ENCODE measurements at places on chromosomes 2 and 18.

GRCh38 chr2:43438858-43439655, 156.8 kb downstream of the THADA start:
- DNase-seq: peak; percentile 27

DNA sequence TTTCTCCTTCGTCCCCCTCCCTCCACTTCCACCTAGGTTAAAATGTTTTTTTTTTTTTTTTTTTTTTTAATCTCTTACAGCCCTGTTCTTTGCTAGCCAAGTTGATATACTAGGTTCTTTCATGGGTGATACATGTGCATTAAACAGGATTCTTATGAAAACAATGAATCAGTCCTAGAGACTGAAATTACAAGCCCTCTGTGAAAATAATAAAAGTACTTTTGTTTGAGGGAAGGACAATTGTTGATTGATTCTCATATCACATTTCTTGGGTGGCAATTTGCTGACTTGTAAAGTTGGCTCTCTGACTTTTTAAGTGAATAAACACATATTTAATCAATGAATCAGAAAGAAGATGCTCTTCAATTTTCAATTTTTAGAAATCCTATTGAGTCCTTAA, 639.9 kb downstream of the LRP1B start:
- no peak for DNase-seq

DNA sequence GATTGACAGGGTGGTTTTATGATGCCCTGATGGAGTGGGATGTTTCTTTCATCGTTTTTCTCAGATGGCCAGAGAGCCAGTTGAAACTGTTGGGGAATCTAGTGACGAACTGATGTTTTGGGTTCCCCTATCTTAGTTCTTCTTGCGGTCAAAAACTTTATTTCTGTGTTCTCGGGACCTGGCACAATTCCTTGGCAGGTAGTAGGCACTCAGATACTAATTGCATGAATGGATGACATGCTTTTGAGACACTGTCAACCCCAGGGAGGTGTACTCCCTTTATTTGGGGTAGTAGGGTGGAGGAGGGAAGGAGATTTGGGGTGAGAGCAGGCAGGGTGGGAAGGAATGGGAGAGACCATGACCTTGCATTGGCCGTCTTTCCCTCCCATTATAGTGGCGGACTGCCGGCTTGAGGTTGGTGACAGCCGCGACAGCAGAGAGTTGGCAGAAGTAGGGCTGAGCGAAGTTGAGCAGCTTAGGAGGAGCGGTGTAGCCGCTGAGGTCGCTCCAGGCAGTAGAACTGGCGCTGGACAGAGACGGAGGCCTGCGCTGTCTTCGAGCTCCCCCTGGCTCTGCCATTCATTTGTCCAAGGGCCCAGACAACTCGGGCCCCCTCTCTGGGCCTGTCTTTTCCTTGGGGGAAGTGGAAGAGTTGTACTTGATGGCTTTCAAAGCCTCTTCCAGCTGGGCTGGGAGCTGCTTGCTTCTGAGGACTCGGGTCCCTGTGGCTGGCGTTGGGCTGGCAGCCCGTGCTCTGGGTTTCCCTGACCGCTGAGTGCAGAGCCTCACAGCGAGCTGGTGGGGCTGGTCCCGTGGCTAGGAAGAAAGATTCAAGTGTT, 2.6 kb downstream of the TET3 start:
- DNase-seq: no peak

GRCh38 chr2:30336084-30336483, 104.8 kb downstream of the LBH start:
- DNase-seq: no peak

DNA sequence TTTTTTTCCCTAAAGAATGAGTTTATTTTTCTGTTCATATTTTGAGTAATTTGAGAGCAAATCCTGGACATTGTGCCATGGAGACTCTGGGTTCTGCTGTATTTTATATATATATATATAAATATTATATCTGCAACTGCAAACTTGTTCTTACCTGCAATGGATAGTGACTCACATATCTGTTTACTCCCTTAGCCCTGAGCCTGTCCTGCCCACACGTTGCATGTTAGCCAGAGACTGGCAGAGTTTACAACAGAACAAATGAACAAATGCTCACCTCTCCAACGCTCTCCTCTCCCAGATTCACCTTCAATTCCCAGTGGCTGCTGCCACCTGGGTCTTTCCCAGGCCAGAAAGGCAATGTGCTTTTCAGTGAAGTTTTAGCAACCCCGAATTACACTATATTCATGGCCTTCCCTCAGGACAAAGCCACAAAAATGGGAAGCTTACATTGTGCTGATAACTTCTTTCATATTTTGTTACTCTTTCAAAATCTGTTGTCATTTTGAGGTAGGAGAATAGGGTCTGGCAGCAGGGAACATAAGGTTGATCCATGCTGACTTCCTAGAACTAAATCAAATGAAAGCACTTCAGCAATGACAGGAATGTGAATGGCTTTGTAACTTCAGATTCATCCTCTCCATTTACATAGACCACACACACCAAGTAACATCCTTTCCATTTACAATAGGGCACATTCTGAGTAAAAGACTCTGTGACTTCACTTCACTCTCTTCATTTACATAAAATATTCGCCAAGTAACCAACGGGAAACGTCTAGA, 105.4 kb upstream of the FAM110C start:
- DNase-seq: no peak

GRCh38 chr18:45974088-45974536, 7.0 kb upstream of the EPG5 start:
- peak; percentile 58 for DNase-seq

GRCh38 chr2:136022396-136023146, 37.1 kb upstream of the DARS1 start:
- DNase-seq: no peak

DNA sequence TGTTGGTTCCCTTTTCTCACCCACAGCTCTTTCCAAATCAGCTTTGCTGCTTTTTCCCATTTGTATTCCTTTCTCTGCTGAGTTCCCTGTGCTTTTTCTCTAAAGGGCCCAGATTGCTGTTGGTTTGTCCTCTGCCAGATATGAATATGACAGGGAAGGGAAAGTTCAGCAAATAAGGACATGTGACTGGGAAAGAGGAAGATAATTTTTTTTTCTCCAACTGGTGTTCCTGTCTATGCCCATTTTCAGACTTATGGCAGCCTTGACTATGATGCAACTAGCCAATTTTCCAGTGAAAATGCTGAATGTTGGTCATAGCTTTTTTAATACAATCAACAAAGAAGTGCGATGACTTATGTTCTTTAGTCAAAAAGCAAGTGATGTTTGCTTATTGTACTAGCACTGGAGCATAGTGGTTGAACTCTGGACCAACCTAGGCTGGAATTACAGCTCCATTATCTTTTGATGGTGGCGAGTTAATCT, 7.7 kb downstream of the MDH1 start:
- no peak for DNase-seq

DNA sequence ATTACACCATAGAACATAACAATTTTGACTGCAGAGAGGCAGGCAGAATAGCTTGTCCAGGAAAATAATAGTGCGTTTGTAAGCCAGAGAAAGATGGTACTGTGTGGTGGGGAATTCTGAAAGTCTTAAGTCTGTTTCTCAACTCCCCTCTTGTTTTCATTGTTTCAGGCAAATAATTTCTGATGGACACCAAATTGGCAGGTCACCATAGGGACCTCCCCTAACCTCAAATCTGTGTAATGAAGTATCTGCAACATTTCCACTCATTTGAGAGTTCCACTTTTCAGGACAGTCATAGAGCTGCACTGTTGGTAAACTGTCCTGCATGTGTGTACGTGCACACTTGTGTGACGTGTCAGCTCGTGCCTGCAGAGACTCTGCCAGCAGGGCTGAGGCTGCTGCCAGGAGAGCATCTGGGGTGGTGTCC, 195.6 kb downstream of the AGAP1 start:
- no peak for DNase-seq

- DNase-seq: no peak
Observed at GRCh38 chr18:56975276-56975675, 171.6 kb upstream of the BOD1L2 start.

DNA sequence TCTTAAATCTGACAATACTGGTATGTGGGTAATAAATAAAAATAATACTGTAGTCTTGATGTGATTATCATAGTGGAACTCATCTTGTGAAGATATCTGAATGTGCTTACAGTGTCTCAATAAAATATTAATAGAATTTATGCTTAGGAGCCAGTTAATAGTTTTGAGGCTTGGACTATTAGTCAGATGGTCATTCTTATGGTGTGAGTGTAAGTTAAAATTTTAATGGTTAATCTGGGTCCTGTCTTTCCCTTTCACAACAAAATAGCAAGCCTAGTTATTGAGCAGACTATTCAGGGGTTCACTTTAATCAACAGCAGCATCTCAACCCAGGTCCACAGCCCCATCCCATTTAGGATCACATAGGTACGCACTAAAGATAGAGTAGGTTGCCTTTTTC, 138.9 kb downstream of the HAUS1 start:
- no peak for DNase-seq

DNA sequence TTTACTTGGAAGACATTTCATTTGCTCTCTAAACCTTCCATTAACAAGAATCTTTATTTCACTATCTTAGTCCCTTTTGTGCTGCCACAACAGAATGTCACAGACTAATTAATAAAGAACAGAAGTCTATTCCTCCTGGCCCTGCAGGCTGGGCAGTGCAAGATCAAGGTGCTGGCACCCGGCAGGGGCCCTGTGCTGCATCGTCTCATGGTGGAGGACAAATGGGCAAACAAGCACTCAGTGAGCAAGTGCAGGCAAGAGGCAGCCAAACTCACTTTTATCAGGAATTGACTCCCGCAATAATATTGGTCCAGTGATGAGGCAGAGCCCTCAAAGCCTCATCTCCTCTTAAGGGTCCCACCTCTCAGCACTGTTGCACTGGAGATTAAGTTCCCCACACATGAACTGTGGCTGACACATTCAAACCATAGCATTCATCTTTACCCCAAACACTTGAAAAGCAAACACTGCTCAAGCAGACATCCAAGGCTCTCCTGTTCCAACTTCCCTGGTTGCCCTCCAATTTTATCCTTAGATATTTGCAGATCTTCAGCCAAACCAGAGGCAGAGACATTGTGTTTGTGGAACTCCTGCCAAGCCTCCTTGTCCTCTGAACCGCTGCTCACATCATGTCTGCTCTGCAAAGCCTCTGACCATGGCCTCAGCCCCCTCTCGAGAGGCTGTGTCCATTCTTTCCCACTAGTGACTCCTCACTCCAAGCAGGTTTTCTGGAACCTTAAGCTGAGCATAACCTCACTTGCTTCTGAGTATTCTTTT, 404.4 kb upstream of the SOX11 start:
- no peak for DNase-seq

DNA sequence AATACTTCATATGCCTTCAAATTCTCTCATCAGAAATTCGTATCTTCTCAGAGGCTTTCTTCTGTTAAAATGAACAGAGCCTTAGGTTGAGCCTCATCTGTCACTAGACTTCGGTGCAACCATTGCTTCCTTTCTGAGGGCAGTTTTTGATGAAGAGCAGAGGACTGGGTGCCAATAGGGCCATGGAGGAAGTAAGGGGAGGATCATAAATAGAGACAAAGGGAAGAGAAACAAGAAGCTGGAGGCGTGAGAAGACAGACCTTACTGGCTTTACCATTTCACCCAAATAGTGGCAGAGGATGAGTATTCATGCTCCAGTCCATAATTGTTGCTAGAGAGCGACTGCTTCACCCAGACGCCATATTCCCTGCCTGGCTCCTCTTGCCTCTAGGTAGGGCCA, 215.6 kb upstream of the PKDCC start:
- DNase-seq: no peak

- no peak for DNase-seq
Observed at GRCh38 chr18:46566111-46566510, 90.9 kb downstream of the LOXHD1 start.

DNA sequence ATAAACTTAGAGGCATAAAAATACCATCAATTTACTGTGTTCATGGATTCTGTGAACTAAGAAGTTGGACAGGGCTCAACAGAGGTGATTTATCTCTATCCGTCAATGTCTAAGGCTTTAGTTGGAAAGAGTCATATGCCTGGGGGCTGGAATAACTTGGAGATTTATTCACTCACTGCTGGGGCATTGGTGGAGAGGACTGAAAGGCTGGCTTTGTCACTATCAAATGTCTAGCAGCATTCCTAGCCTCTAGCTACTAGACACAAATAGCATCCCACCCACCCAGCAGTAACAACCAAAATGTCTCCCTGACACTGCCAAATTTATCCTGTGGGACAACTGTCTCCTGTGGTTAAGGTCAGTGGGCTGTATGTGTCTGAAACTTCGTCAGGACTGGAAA, 71.0 kb downstream of the EVA1A start:
- DNase-seq: no peak

- DNase-seq: peak; percentile 90
Observed at GRCh38 chr2:229273723-229274338, 2.7 kb upstream of the PID1 start.

DNA sequence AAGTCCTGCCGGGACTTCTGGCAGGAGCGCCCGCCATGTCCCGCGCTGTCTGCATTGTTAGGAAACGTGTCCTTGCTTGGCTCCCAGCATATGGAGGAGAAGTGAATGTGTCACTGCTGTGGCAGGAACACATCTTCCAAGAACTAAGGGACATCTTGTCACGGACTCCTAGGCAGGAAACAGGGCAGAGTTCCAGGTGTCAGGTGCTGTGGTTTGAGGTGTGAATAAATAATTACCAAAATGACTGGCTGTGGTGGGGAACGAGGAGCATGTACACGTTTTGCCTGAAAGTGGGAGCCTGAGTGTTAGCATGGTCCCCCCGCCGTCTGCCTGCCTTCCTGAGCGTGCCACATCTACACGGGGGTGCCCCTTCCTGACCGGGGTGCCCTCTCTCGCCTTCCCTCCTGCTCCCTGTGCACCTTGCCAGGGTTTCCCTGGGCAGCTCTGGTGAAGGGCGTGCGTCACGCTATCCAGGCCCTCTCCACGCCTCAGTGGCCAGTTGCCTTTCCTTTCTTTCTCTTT, 237.5 kb downstream of the LDLRAD4 start:
- no peak for DNase-seq
